NCI-H1436 treated with DMSO at 0.1 percent for 48 hours (cell line): ENCODE measurements at places on chromosomes 13 and 19.
A peak's percentile ranks its signal among the peaks of the same experiment; 100 is the strongest.

DNA sequence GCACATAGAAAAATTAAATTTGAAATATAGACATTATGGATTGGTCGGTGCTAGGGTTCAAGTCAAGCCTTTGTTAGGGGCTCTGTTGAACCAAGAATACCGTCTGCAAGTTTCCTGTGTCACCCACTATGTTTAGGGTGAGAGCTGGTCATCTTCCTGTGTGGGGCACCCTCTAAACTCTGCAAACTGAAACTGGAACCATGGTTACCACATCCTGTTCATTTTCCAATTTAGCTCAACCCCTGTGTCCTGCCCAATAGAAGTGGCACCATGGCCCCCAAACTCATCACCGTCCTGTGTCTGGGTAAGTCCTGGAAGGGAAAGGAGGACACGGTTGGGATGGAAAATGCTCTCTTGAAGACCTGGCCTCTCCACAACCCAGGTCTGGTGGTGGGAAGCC, 29.9 kb downstream of the LAIR2 start:
- no peak for DNase-seq

DNA sequence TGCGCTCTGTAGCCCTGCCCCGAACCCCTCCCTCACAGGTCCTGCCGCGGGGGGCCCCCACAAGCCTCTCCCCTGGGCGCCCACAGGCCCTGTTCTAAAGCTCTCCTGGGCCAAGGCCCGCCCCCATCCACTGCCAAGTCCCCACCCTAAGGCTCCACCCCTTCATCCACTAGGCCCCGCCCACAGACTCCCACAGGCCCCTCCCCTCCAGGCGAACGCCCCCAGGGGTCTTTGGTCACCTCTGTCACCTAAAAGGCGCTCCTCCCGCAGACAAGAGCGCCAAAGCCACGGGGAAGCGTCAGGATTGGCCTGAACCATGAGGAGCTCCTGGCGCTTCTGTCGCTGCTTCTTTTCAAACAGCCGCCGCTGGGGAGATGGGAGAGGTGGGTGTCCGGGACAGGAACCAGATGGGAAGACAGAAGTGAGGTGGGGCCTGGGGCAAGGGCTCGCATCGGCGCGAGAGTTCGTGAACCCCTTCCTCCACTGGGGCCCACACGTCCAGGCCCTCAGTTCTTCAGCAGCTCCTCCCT, 2.3 kb downstream of the TULP2 start:
- DNase-seq, result no peak

- no peak for DNase-seq
Measured at GRCh38 chr13:110430391-110431336, 123.6 kb downstream of the COL4A2 start.

DNA sequence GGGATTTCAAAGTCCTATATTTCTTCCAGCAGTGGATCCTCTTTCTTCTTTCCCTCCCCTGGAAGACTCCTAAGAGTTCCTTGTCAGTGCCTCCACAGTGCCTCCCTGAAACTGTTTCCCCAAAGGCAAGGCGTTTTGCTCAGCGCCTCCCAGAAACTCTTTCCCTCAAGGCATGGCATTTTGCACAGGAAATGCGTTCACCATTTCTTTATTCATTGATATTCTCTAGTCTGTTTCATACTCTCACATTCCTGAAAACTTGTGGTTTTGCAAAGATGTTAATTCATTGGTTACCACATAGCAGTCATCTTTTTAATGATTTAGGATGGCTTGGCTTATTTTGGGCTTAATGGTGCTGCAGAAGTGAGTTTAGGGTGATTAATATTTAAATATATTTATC, 177.3 kb upstream of the SLC10A2 start:
- no peak for DNase-seq

- DNase-seq, result no peak
Measured at GRCh38 chr19:28465371-28466086, 747.4 kb downstream of the UQCRFS1 start.

DNA sequence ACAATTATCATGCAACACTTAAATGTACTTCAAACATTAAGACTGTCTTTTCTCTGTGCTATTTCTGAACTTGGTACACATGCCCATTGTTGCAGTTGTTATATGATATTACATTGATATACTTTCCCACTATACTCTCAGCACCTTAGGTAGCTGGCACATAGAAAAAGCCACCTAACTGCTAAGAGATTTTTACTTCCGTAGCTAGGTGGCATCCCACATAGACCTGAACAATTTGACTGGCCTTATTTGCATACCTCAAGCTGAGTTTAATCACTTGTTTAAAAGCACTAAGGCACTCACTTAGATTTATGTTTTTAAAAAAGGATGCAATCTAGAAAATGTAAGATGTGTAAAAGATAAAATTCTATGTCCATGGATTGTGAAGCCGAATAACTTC, 194.2 kb downstream of the POU4F1 start:
- no peak for DNase-seq

GRCh38 chr13:75507027-75508001, 25.3 kb upstream of the TBC1D4 start:
- no peak for DNase-seq

DNA sequence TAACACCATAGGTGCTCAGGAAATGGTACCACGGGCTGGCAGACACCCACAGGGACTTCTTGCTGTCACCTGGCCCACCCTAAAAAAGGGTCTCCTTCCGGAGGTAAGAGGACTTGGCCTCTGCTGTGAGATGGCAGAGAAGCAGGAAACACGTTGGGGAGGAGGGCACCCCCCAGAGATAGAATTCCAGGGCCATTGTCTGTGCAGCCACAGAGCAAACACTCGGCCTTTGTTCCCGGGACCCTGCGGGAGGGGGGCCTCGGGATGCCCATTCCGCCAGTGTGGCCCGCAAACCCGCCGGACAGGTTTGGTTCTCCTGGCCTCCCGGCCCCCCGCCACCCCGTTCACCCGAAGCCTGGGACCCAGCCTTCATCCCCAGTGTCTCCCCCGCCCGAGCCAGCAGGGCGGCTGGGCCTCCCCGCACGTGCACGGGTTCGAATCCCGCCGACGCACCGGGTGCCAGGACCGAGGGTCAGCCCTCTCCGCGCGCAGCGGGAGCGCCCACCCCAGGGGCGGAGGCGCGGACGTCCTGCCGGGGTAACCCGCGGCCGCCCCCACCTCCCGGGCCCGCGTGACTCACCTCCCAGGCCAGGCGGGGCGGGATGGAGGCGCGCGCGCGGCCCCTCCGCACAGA, 714 bp downstream of the PLPP2 start:
- DNase-seq, result no peak

- DNase-seq, result no peak
Measured at GRCh38 chr19:48633148-48634035, 3.8 kb downstream of the DBP start.

- no peak for DNase-seq
Measured at GRCh38 chr19:56294549-56294948, 20.1 kb downstream of the ZSCAN5A start.

DNA sequence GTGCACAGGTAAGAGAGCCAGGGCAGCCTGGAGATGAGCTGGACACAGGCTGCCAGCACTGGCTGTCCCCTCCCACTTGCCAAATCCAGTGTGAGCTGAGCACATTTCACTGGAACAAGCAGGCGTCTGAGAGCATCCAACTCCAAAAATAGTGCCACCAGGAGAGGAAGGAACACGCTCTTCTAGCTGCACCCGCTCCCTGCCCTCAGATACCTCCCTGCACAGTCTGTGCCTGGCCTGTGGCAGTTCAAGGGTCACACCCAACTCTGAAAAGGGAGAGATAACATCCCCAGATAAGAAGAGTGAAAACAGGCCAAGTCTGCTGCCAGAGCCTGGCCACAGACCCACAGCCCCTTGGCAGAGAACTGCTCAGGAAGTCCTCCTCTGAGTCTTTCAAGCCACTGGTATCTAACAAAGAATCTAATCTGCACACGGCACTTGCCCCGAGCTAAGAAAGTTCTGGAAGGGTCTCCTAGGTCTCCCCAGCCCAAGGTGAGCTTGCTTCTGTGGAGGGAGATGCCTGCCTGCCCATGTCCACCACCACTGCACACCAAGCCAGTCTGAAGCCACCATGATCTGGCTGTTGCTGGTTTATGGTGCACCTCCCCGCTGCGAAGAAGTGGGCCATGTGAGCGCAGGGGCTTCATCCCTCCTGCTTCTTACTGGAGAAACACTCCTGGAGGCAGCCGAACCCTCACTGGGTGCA, 14.7 kb downstream of the ELL start:
- DNase-seq, result no peak

- no peak for DNase-seq
Measured at GRCh38 chr13:52127378-52127777, 1.5 kb downstream of the NEK5 start.

GRCh38 chr13:51957377-51958216, 53.7 kb downstream of the ATP7B start:
- no peak for DNase-seq

GRCh38 chr13:101979825-101980224, 422.0 kb downstream of the FGF14 start:
- peak; percentile 35 for DNase-seq
